ENCODE measurements at places on chromosomes 3 and 15.

GRCh38 chr3:155233213-155233612 is 60.3 kb downstream of the STRIT1 start:
- peak; percentile 11 for DNase-seq

DNA sequence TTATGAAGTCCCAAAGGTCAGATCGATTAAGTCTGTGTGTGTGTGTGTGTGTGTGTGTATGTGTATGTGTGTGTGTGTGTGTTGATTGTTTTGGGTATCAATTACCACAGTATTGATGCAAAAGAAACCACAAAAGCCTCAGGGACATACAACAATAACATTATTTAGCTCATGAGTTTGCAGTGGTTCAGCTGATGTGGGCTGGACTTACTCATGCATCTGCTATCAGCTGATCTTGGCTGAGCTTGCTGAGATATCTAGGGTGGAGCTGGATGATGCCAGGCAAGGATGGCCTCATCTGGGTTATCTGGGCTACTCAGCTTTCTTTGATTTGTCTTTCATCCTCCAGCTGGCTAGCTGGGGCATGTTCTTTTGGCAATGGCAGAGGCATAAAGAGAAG is 82.4 kb upstream of the PRR23C start:
- DNase-seq: no peak

DNA sequence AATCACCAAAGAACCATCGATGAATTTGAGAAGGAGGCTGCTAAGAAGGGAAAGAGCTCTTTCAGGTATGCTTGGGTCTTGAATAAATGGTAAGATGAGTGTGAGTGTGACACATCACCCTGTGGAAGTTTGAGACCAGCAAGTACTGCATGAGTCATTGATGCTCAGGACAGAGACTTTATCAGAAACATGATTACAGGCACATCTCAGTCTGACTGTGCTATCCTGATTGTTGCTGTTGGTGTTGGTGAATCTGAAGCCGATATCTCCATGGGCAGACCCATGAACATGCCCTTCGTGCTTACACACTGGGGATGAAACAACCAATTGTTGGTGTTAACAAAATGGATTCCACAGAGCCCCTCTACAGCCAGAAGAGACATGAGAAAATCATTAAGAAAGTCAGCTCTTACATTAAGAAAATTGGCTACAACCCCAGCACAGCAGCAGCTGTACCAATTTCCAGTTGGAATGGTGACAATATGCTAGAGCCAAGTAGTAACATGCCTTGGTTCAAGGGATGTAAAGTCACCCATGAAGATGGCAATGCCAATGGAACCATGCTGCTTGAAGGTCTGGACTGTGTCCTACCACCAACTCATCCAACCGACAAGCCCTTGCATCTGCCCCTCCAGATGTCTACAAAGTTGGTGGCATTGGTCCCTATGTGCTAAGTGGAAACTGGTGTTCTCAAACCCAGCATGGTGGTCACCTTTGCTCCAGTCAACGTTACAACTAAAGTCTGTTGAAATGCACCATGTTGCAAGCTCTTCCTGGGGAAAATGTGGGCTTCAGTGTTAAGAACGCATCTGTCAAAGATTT is 20.5 kb downstream of the TM4SF4 start:
- no peak for DNase-seq

DNA sequence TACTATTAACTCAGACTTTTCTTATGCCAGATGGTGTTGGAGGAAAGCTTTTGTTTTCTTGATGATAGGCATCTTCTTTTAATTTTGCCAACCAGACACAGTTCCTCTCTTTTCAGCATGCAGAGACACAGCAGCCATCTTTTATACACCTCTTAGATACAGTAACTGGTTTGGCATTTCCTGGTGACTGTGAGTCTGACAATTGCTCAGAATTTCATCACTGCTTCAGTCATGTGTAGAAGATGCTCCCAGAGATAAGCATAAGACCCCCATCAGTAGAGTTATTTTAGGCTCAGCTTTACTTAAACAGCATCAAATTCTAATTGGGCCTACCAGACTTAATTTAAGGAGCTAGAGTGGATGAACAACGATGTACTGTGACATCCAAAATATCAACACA is 779.0 kb downstream of the SQOR start:
- no peak for DNase-seq

DNA sequence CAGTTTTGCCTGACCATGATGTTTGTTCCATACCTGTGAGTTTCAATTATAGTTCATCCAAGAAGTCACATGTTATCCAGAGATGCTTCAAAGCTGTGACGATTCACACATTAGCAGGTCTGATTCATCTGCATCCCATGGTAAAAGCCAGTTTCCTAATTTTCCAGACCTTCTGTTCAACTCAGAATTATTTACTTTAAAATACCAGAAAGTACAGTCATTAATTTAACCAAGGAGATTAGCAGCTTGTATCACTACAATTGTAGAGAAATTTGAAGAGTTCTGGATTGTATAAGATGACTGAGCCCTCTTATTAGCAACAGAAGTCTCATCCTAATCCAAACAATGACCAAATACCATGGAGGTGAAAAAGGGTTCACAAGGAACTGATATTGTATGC is 76.1 kb upstream of the THBS1 start:
- DNase-seq: no peak

GRCh38 chr15:79009379-79009778 is 64.5 kb upstream of the CTSH start:
- no peak for DNase-seq

DNA sequence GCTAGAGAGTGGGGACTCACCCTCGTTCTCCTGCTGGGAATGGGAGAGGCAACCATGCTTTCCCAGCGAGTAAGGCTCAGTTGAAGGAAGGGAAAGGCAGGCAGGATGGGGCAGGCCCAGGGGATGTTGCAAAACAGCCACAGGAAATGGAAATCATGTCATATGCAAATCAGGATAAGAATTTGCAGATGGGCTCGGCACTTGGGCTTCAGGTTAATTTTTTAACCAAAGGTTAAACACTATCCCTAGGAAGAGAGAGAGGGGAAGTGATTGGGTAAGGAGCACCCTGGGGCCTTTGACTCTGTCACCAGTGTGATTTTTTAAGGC is 14.6 kb upstream of the PLA2G4E start:
- no peak for DNase-seq

GRCh38 chr3:167918686-167919085 is 177.0 kb downstream of the GOLIM4 start:
- no peak for DNase-seq

- DNase-seq: no peak
Measured at GRCh38 chr15:92614791-92615785, 40.5 kb downstream of the FAM174B start.

- DNase-seq: no peak
Measured at GRCh38 chr3:156808025-156808424, 18.1 kb upstream of the LEKR1 start.

DNA sequence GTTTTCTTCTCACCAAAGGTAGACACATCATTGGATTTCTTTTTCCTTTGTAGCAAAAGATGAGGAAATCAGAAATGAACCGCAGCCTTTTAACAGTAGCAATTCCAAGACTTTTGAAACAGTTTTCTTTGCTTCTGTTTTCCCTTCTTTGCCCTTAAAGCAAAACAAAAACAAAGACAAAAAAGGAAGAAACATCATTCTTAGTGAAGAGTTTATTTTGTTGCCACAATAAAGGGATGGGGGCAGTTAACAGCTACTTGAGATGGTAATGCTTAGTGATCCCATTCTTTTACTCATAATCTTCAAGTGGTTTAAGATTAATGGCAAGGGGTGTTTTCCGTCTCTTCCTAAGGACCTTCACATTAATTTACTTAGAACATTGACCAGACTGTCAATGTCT is 218.8 kb downstream of the MEIS2 start:
- no peak for DNase-seq

- DNase-seq: no peak
Measured at GRCh38 chr3:66738625-66739365, 238.0 kb upstream of the LRIG1 start.

DNA sequence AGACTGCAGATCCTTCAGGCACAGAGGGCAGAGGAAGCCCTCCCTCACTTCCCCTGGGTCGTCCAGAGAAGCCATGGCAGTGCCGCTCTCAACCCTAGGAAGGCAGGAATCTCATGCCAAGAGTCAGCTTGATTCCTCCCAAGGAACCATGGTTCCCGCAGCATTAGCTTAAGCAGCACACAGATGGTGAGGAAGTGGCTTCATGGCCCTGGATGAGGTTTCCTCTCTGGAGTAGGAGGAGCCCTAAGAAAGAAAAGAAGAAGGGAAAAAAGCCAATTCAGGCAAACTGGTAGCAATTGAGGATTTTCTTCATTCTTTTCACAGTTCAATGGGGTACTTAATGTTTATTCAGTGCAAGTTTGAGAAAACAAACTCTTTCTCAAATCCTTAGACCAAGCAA is 2.9 kb downstream of the RBSN start:
- peak; percentile 58 for DNase-seq

DNA sequence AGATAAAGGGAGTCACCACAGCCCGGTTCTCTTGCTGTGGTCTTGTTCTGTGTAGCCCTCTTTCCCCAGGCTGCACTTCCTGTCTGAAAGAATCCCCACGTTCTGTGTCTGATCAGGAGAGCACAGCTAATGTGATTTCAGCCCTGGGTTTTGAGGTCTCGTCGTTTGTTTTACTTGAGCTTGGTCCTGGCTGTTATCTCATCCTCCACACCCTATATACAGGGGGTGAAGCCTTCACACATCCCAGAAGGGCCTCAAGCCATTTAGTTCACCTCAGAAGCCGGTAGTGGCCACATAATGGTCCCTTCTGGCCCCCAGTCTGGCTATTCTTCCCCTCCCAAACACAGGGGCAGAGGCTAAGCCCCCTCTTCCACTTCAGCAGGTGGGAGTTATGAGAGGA is 115.6 kb downstream of the PDE8A start:
- no peak for DNase-seq

DNA sequence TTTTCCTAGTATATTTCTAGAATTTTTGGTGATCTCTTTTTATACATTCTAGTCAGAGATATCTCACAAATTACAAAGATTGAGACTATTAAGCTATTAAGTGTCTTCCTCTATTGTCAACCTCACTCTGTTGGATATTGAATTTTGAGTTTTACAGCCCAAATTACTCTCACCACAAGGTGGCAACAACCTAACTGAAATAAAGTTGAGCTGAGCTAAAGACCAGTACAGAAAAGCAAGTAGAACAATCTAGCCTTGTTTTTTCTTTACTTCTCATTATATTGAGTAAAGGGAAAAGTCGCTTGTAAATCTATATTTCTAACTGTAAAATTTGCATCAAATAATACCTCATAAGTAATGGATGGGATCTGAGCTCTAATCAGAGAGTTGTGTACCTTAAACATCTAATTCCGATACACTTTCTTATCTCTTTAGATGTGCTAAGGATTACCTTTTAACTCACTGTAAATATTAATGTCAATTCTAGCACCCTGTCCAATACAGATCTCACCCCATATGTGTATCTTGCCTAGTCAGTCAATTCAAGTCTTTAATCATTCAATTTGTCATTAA is 13.6 kb upstream of the COMMD2 start:
- DNase-seq: peak; percentile 83

DNA sequence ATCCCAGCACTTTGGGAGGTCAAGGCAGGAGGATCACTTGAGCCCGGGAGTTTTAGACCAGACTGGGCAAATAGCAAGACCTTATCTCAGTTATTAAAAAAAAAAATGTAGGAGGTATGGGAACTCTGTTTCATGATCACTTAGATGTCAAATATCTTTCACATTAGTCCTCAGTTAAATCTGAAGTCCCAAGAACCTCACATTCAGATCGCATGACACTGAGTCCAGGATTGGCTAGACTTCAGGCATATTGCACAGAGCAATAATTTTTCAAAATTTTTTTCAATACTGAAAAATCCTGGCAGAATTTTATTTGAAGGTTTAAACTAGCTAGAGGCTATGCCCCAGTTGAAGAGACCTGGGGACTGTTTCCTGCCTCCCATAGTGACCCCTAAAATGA is 56.3 kb upstream of the ZNF148 start:
- DNase-seq: no peak

DNA sequence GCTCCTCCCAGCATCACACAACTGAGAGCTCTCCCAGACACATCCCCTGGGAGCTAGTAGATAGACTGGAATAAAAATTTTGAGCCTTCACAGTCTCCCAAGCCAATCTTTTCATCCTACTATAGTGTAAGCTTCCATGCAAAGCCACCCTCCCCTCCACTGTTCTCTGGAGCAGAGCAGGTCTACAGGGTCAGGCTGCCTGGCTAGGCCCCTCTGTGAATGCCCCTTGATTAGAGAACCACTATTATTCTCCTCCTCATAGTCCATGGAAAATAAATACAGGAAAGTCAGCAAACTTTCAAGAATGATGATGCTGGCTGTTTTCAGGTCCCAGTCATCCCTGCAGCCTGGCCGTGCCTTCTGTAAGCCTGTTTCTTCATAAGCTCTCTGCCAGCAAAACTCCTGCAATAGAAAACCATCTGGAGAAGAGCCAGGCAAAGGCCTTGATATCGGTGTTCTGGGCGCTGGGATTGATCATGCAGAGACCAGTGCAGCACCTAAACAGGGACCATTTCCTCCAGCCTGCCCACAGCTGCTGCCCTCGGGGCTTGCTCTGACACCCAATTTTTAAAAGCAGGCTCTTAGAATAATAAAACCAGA is 51.7 kb downstream of the CRYGS start:
- DNase-seq: no peak

DNA sequence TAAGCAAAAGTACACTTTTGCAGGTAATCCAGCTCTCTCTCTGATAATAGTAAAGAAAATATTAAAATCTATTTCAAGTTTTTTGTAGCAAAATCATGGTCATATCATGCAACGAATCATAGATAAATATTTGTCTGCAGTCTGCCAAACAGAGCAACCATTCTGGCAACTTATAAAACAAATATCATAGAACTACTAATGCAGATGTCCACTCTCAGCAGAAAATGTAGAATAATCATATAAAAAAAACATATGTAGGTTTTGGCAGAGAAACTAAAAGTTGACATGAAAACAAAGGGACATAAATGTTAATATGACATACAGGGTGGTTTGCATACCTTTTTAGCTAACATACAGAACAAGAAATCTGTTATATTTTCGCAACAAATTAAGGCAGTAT is 12.2 kb downstream of the TMCC1 start:
- DNase-seq: no peak

DNA sequence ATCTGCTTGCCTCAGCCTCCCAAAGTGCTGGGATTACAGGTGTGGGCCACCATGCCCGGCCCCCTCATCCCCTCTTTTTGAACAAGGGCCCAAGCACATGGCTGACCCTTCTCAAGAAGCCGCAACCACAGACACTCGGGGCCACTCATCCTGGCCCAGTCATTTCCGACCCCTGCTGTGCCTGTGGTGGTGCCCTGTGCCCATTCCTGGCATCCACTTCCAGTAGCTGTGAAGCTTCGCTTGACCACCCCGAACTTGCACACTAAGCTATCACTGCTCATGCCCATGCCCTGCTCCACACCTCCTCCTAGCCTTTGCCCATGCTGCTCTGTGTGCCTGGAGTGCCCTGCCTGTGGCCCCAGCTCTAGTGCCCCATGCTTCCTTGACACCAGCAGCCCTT is 8.3 kb downstream of the TMEM44 start:
- DNase-seq: no peak

Data from midbrain (tissue), 1 donor.